Tongue (tissue), 3 donors: ENCODE measurements at places on chromosomes 12 and 14. TPM values are rescaled to one million over a fixed set of nuclear protein-coding genes. Genes with fewer than 3 reads are reported as not detected.
A peak's percentile ranks its signal among the peaks of the same experiment; 100 is the strongest.

The OTUB2 gene
- total RNA-seq = 0.41 TPM

GRCh38 chr12:31297572-31298514 is 28.1 kb downstream of the SINHCAF start:
- DNase-seq = no peak

- DNase-seq = no peak
These were observed 91.4 kb downstream of the SUDS3 start for GRCh38 chr12:118467641-118468305.

DNA sequence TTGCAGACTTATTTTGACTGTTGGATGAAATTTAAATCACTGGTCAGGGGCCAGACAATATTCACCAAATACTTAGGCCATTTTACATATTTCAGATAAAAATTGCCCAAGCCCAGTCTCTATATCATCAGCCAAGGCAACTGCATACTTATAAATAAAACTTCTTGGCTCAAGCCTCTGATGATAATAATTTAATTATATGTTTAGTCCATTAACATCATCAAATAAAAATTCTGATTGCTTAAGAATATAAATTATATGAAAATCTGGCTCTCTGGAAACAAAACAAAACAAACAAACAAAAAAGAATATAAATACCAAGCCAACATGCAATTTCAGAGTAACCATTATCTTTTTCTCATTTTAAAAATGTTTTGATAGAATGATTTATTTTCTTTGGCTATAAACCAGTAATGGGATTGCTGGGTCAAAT is 165.2 kb downstream of the BTG1 start:
- no peak for DNase-seq

DNA sequence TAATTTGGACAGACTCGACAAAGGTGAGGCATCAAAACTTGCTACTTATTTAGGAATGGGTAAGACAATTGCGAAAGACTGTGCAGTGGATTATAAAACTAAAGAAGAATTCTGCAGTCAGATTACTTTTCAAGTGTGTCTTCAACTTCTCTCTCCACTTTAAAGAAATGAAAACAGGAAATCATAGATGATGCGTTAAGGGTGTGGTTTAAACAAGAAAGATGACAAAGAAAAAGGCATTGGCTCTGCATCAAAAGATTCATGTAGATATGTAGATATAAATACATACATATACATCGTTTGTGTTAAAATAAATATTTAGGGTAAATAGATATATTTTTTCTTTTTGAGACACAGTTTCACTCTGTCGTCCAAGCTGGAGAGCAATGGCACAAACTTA is 74.6 kb upstream of the PARP11 start:
- DNase-seq = no peak

GRCh38 chr12:98238515-98239130 is 276.8 kb upstream of the TMPO start:
- DNase-seq = peak; percentile 41

DNA sequence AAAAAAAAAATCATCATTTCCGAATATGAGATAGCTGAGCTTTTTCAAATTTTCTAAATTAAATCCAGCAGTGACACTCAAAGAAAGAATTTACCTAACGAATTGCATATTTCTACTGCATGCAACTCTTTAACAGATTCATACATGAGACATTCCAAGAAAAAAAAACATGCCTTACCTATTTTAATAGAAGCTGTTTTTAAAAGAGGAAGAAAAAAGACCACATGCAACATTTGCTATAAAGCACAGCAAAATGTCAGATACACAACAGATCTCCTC is 18.5 kb downstream of the CORO1C start:
- DNase-seq = no peak

DNA sequence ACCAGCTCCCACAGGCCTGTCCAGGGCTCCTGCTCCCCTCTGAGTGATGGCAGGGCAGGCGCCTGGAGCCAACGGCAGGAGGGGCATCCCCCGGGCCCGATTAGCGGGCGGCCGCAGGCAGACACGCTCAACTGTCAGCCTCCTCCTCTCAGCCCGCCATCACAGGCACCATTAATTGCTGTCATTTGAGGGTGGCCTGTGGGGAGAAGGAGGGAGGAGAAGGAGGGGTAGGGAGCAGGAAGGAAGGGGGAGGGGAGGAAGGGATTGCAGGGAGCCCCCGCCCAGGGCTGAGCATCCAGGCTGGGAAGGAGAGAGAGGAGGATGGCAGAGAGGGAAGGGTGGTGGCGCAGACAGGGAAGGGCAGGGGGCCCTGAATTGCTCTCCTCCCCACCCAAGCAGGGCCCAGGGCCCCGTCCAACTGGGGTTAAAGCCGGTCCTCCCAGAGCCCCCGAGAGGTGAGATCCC is 36.1 kb downstream of the NCOR2 start:
- no peak for DNase-seq

DNA sequence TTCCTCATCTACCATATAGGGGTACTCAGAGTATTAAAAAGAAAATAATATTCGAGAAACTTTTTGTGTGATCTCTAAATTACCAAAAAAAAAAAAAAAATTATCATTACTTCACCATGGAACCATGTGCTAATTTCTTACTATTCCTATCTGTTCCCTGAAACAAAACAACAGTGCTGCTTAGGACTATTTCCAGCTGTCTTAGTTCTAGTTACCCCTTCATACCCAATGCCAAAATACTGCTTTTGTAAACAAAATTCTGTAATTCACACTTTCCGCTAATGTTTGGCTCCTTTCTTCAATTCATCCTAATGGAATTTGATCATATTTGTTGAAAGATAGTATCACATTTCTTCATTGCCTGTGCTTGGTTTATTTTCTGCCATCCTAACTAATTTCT is 470.2 kb downstream of the BTG1 start:
- DNase-seq = no peak
